ENCODE measurements at places on chromosomes 6 and 20. TPM values are rescaled to one million over a fixed set of nuclear protein-coding genes. Genes with fewer than 3 reads are reported as not detected.

The SHLD1 gene
- 6.6 TPM for total RNA-seq

The MYBL2 gene
- 0.98 TPM for total RNA-seq

The REM1 gene
- total RNA-seq, result not detected

The SLPI gene
- total RNA-seq, result not detected

The SASH1 gene
- 19.4 TPM for total RNA-seq

The TUBB2B gene
- 2,668 TPM for total RNA-seq

The CEP43 gene
- 26.8 TPM for total RNA-seq

The MYL9 gene
- total RNA-seq, result 0.49 TPM

The ADTRP gene
- total RNA-seq, result 0.98 TPM

The IL20RA gene
- total RNA-seq, result 0.25 TPM

The SSTR4 gene
- total RNA-seq, result not detected

The MUC21 gene
- not detected for total RNA-seq

The DSP gene
- 9.3 TPM for total RNA-seq

The MCM9 gene
- 6.4 TPM for total RNA-seq

The KCNG1 gene
- 18.2 TPM for total RNA-seq

The WFDC5 gene
- not detected for total RNA-seq

The CCN2 gene
- 16.2 TPM for total RNA-seq

All from temporal lobe (tissue), 4 donors.